Panc1 (cell line): ENCODE measurements at places on chromosomes 1 and 21. TPM values are rescaled to one million over a fixed set of nuclear protein-coding genes. Genes with fewer than 3 reads are reported as not detected.
A peak's percentile ranks its signal among the peaks of the same experiment; 100 is the strongest.

Gene MYCL
- 2.0 TPM for total RNA-seq

Gene MAEL
- total RNA-seq: not detected

DNA sequence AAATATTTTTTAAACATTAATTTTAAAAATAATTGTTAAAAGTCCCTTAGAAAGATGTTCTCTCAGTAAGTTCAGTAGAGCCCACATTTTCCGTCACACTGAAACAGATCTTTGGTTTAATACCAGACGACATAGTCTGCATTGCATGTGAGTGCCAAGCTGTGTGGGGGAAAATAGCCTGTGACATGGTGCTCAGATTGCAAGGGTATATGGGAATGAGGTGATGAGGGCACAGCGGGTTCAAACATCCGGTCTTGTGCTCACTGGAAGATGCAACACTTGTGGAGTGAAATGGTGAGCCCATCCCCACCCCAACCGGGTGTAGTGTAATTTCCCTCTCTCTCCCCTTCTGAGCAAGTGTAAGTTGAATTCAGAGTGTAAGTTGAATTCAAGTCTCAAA is 114.3 kb downstream of the PEX14 start:
- DNase-seq: no peak

DNA sequence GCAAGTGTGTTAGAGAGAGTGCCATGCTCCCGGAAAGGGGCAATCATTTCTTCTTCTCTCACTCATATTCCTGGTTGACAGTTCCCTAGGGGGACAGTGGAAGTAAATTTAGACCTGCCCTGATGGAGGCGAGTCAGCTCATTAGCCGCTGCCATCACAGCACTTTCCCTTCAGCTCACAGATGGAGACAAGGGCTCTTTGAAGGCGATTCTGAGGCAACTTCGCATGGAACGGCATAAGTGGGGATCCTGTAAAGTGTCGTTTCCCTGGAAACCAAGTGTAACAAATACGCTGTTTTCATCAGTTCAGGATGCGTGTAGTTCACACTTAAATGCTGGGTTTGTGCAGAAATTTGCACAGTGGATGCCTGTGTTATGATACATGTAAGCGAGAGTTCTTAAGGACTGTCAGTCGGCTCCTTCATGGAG is 114.5 kb upstream of the TMPRSS15 start:
- DNase-seq: no peak

DNA sequence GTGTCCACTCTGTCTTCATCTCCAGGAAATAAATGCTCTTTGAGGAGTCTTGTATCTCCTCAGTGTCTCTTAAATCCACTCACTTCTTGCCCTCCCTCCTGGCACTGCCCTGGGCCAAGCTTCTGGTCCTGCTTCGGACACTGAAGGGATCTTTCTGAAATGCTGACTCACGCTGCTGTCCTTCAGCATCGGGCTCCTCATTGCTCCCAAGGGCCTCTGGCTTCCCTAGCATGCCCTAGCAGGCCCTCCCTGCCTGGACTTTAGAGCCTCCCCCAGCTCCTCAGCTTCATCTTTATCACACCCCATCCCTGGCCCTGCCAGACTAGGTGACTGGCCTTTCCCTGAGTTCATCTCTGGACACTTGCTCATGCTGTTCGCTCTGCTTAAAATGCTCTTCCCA is 96.6 kb downstream of the FOXD2 start:
- no peak for DNase-seq

DNA sequence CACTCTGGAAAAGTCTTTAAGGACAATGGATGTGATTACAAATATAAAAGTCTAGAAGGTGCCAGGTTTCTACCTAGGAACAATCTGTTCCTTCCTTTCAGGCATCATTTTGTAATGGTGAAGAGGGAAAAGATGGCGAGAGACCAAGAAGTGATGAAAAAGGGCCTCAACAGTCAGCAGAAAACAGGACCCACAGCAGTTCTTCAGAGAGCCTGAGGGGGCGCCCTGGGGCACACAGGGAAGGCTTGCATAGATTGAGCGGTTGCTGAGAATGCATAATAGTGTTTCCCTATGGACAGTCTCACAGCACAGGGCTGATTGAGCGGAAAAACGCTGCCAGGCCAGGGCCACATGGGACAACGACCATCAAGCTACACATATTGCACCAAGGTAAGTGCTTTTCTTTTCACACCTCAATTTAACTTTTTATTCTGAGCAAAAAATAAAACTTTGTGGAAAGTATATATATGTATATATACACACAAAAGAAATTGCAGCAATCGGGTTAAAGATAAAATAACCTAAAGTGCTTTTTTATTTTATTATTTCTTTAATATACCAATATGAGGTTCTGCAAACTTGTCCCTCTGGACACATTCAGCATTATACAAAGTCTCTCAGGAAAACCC is 3.1 kb upstream of the YRDC start:
- DNase-seq: peak; percentile 73
